ENCODE measurements at places on chromosomes 5 and 9.

DNA sequence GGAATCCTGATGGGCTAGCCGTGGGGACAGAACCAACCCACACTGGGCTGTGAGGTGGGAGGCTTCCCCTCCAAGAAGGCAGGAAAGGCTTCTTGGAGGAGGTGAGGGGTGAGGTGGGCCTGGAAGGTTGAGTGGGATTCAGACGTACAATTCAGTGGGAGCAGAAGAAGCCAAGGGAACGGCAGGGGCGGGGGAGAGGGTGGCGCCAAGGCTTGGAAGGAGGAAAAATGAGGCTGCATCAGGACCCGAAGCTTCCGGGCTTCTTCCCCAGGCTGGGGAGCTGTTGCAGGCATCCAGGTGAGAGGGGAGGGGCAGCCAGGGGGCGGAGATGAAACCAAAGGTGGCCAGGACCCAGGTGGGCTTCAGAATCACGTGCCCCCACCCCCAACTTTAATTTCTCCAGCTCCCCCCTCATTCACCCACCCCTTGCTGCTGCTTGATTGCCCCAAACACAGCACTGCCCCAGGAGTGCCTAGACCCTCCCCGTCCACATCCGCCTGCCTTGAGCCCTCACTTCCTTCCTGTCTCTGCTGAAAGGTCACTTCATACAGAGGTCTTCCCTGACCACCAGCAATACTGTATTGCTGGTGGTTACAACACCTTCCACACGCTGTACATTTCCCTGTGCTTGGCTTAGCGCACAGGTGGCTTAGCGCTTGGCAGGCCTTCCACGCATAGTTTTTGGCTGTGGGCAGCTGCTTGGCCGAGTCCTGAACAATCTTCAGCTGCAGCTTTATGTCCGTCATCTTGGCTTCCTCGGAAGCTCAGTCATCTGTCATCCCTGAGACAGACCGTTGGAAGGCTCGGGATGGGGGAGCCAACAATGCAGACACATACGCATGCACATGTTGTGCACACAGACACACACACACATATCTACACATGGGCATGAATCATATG, 193.5 kb downstream of the RGS3 start:
- DNase-seq = no peak

GRCh38 chr5:143309661-143310431, 93.6 kb downstream of the NR3C1 start:
- peak; percentile 5 for DNase-seq

DNA sequence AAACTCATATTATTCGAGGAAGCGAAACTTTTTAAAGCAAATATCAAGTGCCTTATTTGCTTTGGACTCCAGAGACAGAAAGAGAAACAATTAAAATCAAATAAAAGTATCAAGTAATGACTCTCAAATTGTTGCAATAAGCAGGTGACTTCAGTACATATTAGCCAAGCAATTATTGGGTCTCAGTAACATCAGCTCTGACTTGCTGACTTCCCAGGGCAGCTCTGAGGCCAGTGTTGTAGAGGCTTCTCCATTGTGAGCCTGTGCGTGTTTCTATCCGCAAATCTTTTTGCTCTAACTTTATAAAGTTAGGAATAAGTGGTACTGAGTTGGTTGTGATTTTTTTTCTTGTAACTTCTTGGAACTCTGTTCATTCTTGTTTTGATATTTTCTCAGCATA, 186.8 kb upstream of the PRLR start:
- DNase-seq = no peak

DNA sequence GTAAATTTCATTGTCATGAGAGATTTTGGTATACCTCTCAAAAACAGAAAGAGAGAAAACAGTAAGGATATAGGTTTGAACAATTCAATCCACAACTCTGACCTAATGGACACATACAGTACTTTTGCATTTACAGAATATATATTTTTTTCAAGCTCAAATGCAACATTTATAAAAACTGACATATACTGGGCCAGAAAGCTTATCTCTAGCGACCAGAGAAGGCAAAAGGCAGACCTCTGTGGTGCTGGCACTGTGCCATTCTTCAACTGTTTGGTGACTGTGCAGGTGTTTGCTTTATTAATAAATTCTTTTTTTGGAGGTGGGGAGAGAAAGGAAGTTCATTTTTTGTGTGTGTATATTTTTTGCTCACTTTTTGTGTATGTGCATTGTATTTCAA, 6.0 kb upstream of the PLAC8L1 start:
- DNase-seq = no peak

GRCh38 chr9:109011231-109011671, 2.0 kb downstream of the CTNNAL1 start:
- DNase-seq = peak; percentile 31

DNA sequence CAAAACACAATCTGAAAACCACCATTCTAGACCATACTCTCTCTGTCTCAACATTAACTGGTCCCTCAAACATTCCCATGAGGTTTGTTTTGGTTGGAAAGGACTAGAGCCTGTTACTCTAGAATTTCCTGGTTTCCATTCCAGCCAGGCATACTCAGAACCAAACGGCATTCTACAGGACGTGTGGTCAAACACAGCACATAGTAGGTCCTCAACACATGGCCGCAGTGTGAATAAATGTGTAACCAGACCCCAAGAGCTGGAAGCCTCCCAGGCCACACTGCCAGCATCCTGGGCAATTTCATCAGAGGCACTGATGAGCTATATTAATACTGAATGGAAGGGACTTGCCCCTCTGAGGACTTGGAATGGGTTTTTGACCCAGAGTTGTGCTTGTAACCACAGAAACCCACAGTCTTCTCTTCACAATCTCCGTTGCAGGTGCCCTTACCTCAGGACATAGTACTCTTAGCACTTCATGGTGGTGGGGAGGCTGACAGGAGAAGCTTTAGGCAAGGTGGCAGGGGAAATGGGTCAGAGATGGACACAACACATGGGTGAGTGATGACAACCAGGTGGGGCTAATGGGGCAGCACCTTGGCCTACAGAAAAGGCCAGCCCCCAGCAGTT, 66.0 kb downstream of the ZNF366 start:
- DNase-seq = no peak

DNA sequence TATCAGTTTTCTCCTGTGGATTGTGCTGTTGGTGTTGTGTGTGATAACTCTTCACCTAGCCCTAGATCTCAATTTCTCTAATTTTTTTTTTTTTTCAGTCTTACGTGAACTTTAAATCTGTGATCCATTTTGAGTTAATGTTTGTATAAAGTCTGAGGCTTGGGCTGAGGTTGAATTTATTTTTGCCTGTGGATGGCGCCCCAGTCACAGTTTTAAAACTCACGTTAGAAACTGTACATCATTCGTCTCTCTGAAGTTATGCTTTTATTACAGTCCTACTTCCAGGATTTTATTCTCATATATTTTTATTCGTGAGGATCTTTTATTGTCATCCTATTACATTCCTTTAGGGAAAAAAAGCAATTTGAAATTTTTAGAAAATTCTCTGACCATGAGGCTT, 103.1 kb downstream of the EHMT1 start:
- no peak for DNase-seq

DNA sequence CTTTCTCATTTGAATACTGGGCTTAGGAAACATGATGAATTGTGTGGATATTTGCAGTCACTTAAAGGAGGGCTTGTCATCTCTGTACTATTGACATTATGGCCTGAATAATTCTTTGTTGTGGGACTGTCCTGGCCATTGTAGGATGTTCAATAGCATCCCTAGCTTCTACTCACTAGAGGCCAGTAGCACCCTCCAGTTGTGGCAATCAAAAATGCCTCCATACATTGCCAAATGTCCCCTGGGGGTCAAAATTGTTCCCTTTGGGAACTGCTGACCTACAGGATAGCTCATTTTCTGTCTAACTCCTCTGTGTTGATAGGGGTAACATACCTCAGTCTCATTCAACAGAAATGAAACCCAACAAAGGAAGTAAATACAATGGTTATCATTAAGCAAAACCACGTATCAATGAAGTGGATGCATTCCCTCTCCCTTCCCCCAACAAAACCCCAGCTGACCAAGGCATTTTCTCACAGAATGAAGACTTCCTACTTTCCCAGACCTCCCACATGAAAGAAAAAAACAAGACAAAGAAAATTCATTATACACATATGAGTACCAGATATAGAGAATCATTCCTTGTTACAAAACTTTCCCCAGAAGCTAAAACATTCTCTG, 18.1 kb downstream of the FYB1 start:
- no peak for DNase-seq

DNA sequence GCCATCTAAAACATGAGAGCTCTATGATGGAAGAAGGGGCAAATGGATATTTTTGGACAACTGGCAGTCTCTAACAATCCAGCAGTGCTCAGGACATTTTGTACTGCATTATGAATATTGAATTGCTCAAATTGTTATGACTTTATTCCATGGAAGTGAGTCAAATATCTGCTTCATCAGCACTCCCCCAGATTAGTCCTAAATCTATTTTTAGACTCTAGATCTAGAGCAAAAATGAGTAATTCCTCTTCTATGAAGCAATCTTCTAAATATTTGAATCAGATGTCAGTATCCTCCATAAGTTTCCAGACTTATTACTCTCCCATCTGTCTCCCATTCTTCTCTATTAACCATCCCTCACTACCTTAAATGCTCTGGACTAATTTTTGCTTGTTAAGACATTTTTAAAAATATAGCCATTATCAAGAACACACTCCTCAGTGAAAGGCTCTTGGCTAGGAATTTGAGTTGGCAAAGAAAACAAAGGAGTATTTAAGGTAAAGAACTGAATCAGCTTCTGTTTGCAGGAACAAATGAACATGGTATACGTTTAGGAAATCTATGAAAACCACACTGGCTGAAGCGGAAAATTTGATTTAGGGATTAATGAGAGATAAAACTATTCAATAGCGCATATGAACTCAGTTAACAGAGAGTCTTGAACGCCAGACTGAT, 300.9 kb downstream of the MCTP1 start:
- peak; percentile 72 for DNase-seq

- no peak for DNase-seq
Measured at GRCh38 chr5:9104571-9105339, 441.1 kb downstream of the SEMA5A start.

DNA sequence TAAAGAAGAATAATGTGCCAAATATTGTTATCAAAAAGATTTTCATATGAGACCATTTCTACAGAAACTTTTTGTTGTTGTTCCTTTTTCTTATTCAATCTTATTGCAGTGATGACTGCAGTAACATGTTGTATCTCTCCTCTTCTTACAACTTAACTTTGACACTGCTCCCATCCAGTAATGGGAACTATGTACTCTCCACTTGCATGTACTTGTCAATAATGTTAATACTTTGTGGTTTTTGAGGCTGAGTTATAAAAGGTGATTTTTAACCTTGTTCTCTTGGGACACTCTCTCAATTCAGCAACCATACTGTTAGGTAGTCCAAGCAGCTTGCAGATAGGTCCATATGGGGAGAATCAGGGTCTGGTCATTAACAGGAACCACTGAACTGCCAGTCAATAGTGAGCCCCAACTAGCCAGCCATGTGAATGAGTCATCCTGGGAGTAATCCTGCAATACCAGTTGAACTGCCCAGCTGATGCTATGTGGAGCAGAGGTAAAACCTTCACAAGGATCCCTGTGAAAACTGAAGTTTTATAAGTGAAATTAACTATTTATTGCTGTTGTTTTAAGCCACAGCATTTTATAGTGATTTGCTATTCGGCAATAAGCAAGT, 199.6 kb upstream of the DAB2 start:
- DNase-seq = peak; percentile 14

DNA sequence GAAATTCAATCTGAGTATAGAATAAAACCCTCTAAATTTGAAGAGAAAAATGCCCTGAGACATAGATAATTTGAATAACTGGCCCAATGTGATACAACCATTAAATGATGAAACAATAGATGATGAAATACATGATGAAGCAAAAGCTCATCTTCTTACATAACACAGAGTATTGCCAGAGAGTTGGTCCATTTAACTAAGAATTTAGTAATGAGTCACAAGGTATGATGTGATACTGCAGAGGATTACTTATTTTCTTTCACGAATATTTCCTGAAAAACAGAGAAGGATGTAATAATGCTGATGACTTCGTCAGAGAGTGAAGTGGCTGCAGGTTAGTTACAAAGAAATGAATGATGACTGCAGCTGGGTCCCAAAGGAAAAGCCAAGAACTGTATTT, 379.3 kb downstream of the CDH12 start:
- no peak for DNase-seq

DNA sequence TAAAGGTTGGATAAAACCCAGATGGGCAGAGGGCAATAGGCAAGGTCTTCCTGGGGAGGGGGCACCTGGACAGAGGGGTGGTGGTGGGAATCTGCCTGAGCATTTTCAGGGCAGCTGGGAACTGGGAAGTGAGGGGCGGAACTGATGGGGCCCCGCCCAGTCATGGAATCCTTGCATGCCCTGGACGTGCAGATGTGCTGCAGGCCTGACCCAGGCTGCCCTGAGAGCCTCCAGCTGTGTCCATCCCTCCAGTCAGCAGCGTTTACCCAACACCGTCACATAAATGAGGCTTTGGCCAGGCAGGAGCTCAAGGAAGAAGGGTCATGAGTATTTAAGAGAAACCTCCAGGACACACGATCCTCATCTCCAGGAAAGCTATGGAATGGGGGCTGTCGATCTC, 70.3 kb downstream of the DAB2IP start:
- DNase-seq = peak; percentile 62

DNA sequence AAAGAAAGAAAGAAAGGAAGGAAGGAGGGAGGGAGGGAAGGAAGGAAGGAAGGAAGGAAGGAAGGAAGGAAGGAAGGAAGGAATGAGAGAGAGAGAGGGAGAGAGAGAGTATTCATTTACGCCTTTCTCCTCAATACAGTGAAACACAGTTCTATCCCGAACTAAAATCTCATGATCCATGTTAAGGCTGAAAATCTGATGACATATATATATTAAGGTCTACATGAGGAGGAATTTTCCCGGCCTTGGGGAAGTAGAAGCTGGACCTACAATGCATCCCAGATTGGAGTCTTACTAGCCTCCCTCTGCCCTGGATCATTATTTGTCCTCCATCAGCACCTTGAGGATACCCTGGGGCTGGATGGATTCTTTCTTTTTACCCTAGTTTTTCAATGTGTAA, 95.1 kb upstream of the DAPK1 start:
- no peak for DNase-seq

DNA sequence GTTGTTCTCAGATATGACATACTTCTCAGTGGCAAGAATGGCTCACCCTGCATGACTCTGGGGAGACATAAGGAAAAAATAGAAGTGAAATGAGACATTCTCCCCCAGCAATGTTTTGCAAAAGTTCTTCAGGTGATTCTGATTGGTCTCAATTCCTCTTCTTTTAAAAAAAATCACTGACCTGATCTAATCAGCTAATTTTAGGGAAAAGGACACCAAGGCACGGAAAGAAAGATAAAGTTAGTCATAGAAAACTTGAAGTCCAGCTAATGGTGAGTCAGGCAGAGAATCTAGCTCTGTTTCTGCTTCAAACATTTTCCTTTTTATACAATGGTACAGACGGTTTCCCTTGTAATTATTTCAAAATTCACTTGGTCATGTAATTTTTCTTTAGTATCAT, 1018.9 kb upstream of the ARRDC3 start:
- DNase-seq = peak; percentile 18

GRCh38 chr9:14652729-14653377, 40.4 kb downstream of the ZDHHC21 start:
- no peak for DNase-seq

GRCh38 chr9:131854896-131855613, 115.2 kb upstream of the RAPGEF1 start:
- DNase-seq = peak; percentile 79

Measured in GM03348 (cell line).